Left colon (tissue), 2 donors: ENCODE measurements at places on chromosomes 11 and 22. TPM values are rescaled to one million over a fixed set of nuclear protein-coding genes. Genes with fewer than 3 reads are reported as not detected.

Gene MAPK12
- 3.0 TPM for total RNA-seq

Gene TTC36
- total RNA-seq, result 0.98 TPM

Gene CDON
- 10.0 TPM for total RNA-seq

Gene ROM1
- total RNA-seq, result 3.2 TPM

Gene CEND1
- total RNA-seq, result 0.36 TPM

Gene TENM4
- 1.7 TPM for total RNA-seq

Gene SERHL2
- total RNA-seq, result 0.92 TPM

Gene FOSL1
- total RNA-seq, result 1.8 TPM

Gene TMEM135
- 37.2 TPM for total RNA-seq

Gene GLYAT
- total RNA-seq, result 0.14 TPM

Gene PRAME
- total RNA-seq, result not detected

Gene UCP3
- 2.4 TPM for total RNA-seq

Gene TRIM29
- total RNA-seq, result 8.6 TPM

Gene CCDC179
- not detected for total RNA-seq

Gene PHOX2A
- total RNA-seq, result 0.61 TPM

Gene MS4A12
- 666 TPM for total RNA-seq

Gene GATD1
- 60.2 TPM for total RNA-seq

Gene MFNG
- total RNA-seq, result 11.2 TPM

Gene TRIM34
- 9.8 TPM for total RNA-seq

Gene NCAPH2
- 26.6 TPM for total RNA-seq

Gene OR51G2
- not detected for total RNA-seq

Gene MEI1
- 6.2 TPM for total RNA-seq

Gene APOA5
- total RNA-seq, result not detected

Gene OR51T1
- not detected for total RNA-seq

Gene SVIP
- total RNA-seq, result 30.2 TPM

Gene FREY1
- 0.61 TPM for total RNA-seq

Gene SNX15
- total RNA-seq, result 38.9 TPM

Gene DRD4
- 1.9 TPM for total RNA-seq

Gene RBMXL2
- not detected for total RNA-seq

Gene AIFM3
- total RNA-seq, result 126 TPM

Gene F2
- not detected for total RNA-seq

Gene CABP4
- total RNA-seq, result 2.0 TPM

Gene KCNK7
- total RNA-seq, result 0.40 TPM

Gene ASPHD2
- total RNA-seq, result 7.1 TPM

Gene HTR3A
- total RNA-seq, result 0.67 TPM

Gene PGA5
- total RNA-seq, result 0.22 TPM

Gene ELMOD1
- total RNA-seq, result 0.22 TPM

Gene ST14
- total RNA-seq, result 499 TPM

Gene MICAL2
- total RNA-seq, result 361 TPM

Gene LSP1
- total RNA-seq, result 9.9 TPM

Gene RAB38
- 2.1 TPM for total RNA-seq

Gene CNIH2
- total RNA-seq, result 1.1 TPM

Gene PICALM
- 149 TPM for total RNA-seq

Gene BATF2
- 17.4 TPM for total RNA-seq

Gene TRIM48
- total RNA-seq, result not detected
